ENCODE measurements at places on chromosomes 1 and 21.

DNA sequence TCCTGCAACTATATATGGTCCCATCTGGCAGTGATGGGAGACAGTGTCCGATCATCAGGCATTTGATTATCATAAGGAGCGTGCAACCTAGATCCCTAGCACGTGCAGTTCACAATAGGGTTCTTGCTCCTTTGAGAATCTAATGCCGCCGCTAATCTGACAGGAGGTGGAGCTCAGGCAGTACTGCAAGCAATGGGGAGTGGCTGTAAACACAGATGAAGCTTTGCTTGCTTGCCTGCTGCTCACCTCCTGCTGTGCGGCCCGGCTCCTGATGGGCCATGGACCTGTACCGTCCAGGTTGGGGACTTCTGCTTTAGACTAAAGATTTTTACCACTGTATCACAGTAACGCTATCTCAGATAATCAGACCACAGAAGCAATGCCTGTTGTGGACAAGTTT lies 63.8 kb downstream of the TGFB2 start:
- DNase-seq: no peak

GRCh38 chr1:180136331-180136967 lies 18.2 kb upstream of the QSOX1 start:
- DNase-seq: no peak

DNA sequence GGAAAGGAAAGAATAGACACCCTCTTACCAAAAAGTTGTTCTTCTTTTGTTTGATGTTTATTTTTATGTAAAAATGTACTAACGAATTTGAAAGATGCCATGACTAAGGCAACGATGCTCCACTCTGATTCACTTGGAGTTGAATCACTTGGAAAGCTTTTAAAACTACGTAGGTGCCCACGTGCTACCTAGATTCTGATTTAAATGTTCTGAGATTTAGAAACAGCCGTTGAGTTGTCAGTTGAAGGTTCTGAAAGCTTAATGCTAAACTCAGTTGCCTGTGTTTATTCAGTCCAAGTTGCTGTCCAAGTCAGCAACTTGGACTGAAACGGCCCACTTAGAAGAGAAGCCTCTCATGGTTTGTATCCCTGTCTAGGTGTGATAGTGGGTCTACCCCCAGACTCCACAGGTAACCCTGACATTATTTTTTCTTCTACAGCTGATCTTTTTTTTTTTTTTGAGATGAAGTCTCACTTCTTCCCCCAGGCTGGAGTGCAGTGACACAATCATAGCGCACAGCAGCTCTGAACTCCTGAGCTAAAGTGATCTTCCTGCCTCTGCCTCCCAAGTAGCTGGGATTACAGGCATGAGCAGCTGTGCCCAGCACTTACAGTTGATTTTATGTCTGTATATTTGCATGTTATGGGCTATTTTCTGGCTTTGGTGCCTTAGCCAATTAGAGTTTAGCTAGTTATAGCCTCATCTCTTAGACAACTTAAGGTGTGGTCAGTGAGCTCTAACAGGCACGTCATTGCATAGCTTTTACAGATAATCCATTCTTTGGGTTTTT lies 1.4 kb upstream of the VAMP4 start:
- DNase-seq: no peak

DNA sequence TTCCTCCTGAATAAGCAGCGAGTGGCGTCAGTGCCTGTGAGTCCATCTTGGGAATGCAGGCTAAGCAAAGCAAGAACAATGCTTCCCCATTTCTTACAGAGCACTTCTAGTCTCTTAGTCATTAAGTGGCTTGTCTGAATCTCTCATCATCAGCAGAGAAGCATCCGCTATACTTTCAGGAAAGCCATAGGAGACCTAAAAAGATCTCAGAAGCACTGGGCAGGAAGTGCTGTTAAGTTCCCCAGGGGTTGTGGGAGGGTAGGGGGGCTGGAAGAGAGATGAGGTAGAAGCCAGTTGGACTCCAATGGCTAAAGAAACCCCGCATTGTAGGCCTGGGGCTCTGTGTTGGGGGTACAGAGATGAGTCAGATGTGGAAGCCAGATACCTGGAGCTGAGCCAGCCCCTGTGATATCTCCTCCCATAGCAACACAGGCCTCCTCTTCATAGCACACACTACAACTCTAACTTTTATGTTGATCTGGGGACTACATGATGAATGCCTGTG lies 44.9 kb downstream of the SYT6 start:
- no peak for DNase-seq

DNA sequence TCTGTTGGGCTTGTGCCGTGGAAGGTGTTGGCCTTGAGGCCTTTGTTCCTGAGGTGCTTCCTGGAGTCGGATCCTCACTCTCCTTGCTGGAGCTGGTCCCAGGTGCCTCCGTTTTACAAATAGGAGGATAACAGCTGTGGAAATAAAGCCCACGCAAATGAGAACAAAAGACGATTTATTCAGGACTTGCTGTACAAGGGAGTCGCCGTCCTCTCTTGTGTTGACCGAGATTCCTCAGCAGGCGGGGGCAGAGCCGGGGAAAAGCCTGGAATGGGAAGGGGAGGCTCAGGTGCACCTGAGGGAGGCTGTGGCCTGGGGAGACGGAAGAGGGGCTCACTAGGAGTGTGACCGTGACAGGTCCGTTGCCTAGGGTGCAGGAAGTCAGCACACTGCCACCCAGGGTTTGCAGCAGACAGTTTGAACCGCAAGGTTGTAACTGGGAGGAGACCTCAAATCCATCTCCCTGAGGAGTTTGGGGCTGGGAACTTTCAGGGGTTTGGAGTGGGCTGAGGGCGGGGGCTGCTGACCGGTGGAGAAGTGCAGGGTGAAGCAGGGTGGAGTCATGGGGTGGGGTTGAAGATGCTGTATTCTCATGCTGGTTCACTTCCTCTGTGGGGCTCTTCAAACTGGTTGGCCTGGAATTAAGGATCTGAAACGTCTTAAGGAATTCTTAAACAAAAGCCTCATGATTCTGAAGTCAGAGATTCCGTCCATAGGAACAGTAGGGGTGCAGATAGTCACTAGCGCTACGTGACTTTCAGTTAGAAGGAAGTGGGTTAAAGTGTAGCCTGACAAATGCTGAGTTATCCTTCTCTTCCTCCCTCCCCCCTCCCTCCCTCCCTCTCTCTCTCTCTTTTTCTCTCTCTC lies 2.6 kb upstream of the CSTB start:
- no peak for DNase-seq
